ENCODE measurements at places on chromosomes 1 and 21.
A peak's percentile ranks its signal among the peaks of the same experiment; 100 is the strongest.

- DNase-seq, result no peak
Observed at GRCh38 chr1:175481126-175482070, 262.0 kb downstream of the TNR start.

DNA sequence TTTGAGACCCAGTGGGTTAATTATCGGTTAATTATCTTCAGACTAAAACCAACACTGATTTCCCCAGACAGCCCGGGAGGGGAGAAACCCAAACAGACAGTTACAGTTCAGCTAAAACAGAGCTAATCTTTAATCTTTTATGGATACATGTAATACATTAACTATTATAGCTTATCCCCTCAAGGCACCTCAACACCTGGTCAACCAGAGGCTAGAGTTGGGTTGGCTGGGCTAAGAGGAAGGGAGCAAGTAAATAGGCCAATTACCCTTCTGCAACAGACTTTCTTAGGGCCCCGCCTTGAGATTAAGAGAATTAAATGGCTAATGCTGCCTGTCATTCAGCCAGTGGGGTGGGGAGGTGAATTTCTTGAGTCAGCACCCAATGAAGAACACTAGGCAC, 6.6 kb upstream of the MED18 start:
- DNase-seq, result no peak

DNA sequence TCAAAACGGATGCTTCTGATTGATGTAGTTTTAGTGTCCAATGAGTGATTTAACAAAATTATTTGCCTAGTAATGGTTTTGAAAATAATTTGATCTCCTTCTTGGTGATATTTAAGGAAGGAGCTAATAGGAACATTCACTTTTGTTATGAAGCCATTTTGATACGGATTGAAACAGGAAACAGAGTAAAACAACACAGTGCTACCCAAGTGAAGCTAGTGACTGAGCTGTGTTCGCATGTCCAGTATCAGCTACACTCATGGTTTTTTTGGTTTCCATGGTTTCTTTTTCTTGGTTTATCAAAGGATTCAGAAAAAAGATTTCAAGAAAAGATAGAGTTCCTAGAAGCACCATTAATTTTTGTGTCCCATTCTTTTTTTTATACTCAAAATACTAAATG, 40.1 kb upstream of the PLEKHO1 start:
- no peak for DNase-seq

- DNase-seq, result no peak
Observed at GRCh38 chr1:180560868-180561600, 2.3 kb downstream of the OVAAL start.

DNA sequence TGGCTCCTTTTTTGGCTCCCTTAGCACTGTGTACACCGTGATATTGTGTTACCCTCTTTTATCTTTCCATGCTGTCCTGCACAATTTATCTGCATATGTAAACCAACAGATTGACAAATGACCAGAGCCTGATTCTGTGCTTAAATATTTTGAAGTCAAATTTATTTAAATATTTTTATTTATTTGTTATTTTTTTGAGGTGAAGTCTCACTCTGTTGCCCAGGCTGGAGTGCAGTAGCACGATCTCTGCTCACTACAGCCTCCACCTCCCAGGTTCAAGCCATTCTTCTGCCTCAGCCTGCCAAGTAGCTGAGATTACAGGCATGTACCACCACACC, 12.8 kb downstream of the PMF1 start:
- DNase-seq, result no peak

DNA sequence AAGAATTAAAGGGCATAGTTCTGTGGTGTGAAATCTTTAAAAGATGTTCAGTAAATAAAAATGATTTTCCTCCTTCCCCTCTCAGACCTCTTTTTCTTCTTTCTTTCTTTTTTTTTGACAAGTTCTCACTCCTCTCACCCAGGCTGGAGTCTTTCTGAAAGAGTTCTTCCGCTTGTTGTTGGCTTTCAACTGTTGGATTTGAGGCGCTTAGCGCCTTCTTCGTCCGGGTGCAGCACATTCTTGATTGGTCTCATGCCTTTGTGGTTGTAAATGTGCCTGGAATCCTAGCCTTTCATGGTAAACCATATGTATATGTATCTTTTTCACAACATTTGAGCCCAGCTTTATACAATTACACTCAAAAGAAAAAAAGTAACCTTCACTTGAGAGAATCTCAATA, 980 bp upstream of the METTL18 start:
- no peak for DNase-seq

DNA sequence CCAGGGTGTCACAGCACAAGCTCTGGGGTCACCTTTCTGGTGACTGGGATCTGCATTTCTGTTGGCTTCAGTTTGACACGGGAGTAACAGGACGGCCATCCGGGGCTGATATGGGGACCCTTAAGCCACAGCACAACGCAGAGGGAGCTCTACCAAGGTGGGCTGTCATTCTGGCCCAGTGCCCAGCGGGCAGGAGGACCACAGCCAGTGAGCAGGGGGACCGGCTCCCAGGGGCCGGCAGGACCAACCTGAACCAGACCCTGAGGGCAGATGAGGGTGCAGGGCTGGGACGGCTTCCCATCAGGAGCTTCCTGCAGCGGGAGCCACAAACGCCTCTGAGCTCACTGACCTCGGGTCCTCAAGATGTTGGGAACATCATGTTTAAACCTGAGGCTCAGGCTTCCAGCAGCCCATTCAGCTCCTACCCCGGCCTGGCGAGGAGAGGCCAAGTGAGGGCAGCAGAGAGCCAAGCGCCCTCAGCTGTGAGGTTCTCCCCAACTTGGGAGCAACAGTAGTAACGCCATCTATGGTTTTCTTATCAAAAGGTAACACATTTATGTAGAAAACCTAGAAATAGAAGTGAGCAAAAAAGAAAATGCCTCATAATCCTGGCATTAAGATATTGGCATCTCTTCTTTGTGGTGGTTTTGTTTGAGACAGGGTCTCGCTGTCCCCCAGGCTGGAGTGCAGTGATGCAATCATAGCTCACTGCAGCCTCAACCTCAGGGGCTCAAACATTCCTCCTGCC, 26.8 kb downstream of the TMEM201 start:
- peak; percentile 69 for DNase-seq

DNA sequence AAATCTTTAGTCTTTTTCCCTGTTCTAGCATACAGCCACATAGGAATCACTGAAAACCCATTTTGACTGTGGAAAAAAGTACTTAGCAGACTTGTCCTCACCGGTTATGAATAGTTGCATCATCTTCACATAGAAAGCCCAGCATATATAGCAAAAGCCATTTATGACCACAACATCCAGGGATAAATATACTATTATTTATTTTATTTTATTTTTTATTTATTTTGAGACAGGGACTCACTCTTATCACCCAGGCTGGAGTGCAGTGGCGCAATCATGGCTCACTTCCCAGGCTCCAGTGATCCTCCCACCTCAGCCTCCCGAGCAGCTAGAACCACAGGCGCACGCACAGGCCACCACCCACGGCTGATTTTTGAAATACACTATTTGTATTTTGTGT, 175.3 kb downstream of the GALNT2 start:
- DNase-seq, result no peak

- peak; percentile 40 for DNase-seq
Observed at GRCh38 chr1:185595835-185596667, 138.1 kb upstream of the HMCN1 start.

DNA sequence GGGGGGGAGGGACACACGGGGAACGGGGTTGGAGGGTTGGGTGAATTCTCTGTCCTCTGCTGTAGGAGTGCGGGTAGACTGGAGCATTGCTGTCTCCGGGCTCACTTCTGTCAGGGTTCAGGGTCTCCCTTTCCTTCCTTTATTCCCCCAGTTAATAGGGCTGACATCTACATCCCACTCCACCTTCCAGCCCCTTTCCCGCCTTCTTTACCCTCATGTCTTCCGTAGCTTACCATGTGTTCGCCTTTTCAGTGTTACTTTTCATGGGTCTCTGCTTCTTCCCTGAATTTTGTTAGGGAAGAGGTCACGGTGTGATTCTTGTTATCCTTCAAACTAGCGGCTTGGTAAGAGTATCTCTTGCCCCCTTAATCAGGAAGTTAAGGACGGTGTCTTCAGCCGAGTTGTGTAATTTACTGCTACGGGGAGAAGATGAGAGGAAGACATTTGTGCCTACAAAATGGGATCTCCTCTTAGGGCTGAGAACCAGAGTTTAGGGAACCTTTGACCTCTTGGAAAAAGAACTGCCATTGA, 917 bp downstream of the RAP1A start:
- DNase-seq, result no peak

- no peak for DNase-seq
Observed at GRCh38 chr1:229972600-229973296, 94.3 kb upstream of the GALNT2 start.

GRCh38 chr1:88284066-88284465, 400.0 kb upstream of the PKN2 start:
- DNase-seq, result no peak

DNA sequence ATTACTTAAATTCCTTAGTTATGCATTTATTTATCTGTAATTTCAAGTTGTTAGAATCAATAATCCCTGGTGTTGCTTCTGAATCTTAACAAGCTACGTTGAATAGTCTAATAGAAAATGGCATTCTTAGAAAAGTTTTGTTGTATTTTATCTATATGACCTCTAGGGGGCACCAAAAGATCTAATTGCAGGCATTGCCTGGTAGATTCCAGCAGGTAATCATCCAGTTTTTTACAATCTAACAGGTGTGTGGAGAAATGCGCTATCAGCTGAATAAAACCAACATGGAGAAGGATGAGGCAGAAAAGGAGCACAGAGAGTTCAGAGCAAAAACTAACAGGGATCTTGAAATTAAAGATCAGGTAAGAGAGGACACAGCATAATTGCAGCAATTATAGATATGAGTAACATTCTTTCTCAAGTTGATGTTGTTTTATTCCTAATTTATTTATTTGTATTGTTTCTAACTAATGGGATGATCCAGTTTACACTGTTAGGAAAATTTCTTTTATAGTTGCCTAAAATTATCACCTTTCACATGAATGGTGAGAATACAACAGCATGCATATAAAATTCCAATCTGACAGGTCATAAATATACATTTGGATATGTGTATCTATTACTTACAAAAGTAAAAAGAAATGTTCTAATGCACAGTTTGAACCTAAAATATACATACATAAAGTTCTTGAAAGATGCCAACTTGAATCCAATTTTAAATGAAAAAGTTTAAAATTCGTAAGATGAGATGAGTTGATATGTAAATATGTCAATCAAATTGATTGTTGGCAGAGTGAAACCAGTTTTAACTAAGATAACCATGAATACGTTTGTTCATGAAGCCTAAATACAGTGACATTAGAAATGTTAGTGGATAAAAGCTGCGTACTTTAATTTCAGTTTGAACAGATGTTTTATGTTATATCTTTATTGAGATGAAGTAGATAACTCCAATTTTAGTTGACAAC, 88.4 kb downstream of the SDCCAG8 start:
- no peak for DNase-seq

GRCh38 chr1:45134461-45134873, 71.9 kb downstream of the ZSWIM5 start:
- DNase-seq, result no peak

DNA sequence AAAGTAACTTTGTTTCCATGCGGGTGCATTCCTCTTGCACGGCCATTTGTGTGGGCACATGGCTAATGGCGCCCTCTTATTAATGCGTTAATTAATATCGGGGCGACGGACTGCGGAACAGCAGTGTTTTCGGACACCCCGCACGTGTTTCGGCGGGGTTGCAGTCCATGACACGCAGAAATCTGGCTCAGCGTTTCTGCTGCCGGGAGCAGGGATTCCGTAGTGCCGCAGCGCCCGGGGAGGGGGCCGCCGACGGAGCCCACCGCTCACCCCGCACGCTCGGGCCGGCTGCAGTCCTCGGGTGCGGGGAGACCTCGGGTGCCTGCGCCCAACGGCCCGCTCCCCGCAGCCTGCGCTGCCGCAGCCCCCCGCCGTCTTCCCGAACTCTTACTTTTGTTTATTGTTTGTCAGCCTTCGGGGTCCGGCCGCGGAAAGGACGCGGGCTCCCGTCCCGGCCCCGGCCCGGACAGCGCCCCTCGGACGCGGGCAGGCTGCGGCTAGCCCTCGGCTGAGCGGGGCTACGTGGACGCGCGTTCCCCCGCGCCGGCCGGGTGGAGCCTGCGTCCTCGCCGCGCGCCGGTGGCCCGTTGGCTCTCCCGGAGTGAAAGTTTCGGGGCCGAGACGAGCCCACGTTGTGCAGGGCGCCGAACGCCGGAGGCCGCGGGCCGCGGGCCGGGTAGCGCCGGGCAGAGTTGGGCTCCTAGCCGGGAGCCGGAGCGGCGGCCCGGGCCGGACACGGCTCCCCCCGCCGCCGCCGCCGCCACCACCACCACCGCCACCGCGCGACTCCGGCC, 849 bp downstream of the NFIA start:
- peak; percentile 56 for DNase-seq

GRCh38 chr1:3674100-3675094, 22.1 kb downstream of the TP73 start:
- DNase-seq, result no peak

DNA sequence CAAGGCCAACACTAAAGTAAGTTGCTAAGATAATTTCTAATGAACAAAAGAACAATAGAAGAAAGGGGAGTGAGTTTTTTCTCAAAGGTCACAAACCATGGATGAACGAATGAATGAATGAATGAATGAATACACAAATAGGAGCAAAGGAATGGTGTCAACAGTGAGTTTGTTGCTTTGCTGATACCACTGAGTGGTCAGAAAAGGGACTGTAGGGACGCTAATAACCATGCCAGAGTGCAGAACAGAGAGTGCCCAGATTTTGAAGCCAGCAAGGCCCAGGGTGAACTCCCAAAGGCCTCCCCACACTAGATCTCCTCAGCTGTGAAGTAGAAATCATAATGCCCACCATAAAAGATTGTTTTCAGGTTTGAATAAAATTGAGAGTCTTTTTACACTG, 15.9 kb downstream of the CD58 start:
- DNase-seq, result no peak

- no peak for DNase-seq
Observed at GRCh38 chr1:21938732-21939538, 1.8 kb upstream of the HSPG2 start.

GRCh38 chr1:24643363-24644099, 429 bp downstream of the SRRM1 start:
- DNase-seq, result no peak

GRCh38 chr1:245353411-245353810, 198.6 kb downstream of the KIF26B start:
- DNase-seq, result no peak

DNA sequence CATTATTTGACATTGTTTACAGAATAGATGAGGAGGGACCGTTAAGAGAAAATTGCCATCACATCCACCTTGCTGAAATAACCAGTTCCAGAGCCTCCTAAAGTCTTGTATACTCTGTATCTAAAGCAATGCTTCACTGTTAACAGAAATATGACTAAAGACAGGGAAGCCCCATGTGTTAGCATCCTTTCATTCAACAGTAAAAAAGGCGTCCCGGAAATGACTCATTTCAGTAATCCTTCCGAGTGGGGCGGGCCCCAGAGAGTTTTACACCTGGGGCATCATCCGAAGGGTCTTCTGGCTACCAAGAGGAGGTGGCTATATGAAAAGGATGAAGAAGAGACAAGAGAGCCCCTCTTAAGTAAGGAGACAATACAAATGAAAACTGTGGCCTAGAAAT, 227.2 kb downstream of the SLC45A1 start:
- DNase-seq, result no peak

Data from activated T-cell treated with anti-CD3 and anti-CD28 coated beads, Interleukin-2, amount 50 U/mL, for 24 hours (primary cell).